Stimulated activated CD8-positive, alpha-beta memory T cell treated with anti-CD3 and anti-CD28 coated beads, Interleukin-4, amount 100 ng/mL, for 48 hours (primary cell): ENCODE measurements at places on chromosomes 11 and 22.

DNA sequence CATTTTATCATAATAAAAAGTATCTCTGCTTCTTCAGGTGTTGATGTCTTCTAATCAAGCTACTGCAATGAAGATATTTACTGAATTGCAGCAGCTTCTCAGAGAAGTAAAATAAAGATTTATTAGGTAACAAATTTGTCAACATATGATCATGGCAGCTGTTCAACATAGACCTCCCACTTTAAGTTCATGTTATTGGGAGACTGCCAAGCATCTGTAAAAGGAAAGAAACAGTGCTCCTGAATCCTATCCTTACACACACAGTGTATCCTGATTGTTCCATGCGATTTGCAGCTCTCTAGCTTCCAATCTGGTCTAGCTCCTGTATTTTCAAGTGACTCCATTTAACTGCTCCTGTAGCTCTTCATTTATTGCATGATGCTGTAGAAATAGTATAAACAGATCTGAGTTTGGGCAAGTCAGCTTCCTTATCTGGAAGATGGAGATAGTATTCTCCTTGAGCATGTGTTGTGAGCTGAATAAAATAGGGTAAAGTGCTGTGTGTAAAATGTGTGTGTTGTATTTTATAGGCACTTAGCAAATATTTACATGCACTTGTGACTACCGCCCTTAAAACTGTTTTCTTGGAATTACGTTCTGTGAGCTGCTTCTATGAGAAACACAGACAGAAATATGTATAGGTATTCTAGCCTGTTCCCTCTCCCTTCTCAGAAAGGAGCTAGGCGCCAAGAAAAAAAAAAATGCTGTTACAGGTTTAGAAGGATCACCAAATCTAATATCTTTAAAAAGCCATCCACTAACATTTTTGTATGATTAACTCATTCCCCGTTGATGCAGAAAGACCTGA, 290.6 kb downstream of the JRKL start:
- DNase-seq: no peak

- DNase-seq: no peak
These were observed 36.4 kb downstream of the KCNJ4 start for GRCh38 chr22:38418589-38418988.

- no peak for DNase-seq
These were observed 724.8 kb upstream of the LUZP2 start for GRCh38 chr11:23772081-23772480.

DNA sequence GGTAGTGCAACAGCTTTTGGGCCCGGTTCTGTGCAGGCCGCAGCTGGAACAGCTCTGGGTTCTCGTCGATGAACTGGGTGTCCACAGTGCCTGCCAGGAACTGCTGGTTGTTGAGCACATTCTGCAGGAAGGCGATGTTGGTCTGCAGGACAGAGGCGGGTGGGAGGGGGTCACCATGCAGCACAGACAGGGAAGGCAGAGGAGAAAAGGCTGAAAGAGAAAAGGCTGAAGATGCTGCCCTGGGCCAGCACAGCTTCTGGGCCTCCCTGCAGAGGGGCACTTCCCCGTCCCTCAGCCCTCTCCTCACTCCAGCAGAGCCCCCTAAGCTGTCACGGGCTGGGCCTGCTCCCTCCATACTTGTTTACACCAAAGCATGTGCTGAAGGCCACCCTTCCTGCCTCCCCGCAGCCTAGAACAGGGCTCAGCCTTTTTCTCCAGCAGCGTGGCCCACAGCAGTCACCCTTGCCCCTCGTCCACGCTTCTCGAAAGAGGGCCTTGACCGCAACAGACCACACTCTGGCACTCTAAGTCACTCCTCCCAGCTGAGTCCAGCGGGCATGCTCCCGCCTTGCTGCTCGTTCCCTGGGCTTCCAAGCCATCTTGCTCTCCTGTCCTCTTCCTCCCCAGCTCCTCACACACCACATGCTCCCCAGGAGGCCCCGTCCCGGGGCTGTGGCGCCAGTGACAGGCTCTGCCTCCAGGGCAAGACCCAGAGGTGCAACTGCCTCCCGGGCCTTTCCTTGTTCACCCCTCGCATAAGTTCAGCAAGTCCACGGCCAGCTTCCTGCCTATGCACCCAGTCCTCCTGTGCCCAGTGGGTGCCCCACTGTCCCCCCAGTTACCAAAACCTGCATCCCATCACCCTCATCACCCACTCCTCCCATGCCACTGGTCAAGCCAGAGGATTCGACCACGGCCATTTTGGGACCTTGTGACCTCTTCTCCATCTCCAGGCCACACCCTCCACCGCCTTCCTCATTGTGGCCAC, 3.3 kb upstream of the LRFN4 start:
- DNase-seq: no peak

GRCh38 chr11:66315921-66316811, 678 bp downstream of the CD248 start:
- peak; percentile 57 for DNase-seq

GRCh38 chr22:19204640-19205039, 26.1 kb upstream of the SLC25A1 start:
- DNase-seq: no peak

DNA sequence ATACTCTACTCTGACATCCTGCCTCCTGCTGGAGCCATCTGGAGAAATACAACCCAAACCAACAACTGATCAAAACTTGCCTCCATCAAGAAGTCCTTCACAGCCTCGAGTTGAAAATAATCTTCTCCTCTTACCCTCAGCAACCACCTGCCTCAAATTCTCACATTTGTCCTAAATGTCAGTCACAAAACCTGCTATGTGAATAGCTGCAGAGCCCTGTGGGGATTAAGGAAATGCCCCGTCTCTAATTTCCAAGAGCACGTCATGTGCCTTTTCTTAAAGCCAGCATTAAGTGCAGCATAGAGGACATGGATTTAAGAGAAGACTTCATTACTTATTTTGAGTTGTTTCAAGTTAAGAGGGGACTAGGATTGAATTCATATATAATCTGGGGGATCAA, 105.9 kb downstream of the TRPC6 start:
- no peak for DNase-seq

- no peak for DNase-seq
These were observed 41.9 kb downstream of the BCR start for GRCh38 chr22:23222033-23222792.

- no peak for DNase-seq
These were observed 40.3 kb upstream of the A4GALT start for GRCh38 chr22:42760806-42761565.

DNA sequence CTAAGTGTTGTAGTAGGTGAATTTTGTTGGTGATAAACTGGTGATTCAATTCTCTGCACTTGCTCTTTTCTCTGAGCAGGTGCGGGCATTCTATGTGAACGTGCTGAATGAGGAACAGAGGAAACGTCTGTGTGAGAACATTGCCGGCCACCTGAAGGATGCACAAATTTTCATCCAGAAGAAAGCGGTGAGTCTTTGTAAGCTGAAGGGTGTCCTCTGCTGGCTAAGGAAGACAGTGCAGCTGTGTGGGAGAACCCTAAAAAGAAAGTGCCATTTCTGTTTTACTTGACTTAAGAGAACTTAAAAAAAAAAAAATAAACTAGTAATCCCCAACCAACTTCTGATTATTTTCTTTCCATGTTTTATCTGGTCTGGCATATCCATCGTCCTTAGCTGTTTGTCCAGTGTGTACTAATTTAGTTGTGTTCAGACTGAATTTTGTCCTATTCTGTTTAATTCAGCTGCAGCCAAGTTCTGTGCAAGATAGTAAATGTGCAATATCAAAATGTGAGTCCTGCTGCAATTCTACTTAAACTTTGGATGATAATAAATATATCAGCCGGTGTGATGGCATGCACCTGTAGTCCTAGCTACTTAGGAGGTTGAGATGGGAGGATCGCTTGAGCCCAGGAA, 29.6 kb downstream of the CAT start:
- DNase-seq: peak; percentile 53

DNA sequence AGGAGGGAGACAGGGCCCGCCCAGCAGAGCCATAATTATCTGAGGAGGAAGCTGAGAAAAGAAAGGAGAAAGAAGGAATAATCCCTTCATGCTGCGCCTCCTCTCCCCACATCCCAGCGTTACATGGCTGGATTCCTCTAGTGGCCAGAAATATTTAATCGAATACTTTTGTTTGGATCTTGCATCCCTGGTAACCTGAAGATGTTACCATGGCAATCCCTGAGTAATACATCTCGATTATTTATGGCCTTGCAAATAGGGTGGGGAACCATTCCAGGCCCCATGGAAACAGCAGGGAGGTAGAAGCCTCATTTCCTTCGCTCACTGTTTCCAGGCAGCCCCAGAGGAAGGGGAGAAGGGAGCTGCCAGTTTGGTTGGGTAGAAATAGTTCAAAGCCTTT, 357.7 kb downstream of the BUD13 start:
- no peak for DNase-seq

DNA sequence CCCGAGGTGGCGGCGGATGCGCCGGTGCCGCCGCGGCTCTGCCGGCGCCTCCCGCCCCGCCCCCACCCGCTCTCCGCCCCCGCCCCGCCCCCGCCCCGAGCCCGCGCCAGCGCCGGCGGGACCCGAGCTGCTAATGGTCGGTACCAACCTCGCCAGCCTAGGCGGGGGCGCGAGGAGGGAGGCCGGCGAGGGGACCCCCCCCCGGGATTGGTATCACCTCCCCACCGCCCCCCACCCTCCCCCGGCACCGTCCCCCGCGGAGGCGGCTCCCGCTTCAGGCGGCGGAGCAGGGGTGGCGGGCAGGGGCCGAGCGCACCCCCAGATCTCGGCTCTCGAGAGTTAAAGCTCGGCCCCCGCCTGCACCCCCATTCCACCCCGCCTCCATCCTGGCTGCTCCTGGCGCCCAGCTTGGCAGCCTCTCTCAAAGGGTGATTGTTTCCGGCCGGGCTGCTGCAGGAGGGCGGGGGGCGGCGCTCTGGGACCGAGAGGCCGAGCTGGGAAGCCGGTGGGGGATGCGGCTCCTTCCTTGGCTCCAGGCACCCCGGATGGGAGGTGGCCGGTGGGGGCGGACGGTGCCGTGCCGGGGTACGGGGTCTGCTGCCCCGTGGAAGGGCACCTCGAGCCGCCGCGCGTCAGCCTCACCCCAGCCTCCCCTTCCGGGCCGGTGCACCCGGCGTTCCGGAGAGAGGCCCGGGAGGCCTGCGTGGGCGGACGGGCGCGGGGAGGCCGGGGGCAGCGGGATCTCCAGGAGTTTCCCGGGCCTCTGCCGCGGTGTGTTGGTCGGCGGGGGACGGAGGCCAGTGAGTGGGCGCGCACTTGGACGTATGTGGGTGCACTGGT, at the start of gene B3GAT1:
B3GAT1 (minus strand) TSS at position 40 of the 840 bp plus-strand sequence. CDS start 24,583 bp downstream, outside the sequence.
- peak; percentile 33 for DNase-seq

GRCh38 chr11:8229299-8230177, 34.1 kb downstream of the LMO1 start:
- no peak for DNase-seq

- DNase-seq: no peak
These were observed 4.7 kb downstream of the LRRC10B start for GRCh38 chr11:61513143-61513765.

DNA sequence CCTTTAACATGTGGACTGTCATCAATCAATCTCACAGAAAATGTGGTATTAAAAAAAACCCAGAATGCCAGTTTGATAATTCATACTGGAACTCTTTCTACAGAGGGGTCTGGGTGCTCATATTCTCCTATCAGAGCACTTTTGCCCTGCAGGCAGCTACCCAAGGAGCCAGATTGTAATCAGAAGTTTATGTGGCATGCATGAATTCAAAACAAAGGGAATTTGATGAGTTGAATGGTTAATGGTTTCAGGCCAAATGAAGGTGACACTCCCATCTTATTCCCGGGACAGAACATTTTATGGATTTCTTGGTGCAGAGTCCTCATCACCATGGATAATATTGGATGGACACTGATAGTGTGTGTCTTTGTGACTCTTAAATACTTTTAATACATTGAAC, 38.4 kb upstream of the CLPB start:
- no peak for DNase-seq

DNA sequence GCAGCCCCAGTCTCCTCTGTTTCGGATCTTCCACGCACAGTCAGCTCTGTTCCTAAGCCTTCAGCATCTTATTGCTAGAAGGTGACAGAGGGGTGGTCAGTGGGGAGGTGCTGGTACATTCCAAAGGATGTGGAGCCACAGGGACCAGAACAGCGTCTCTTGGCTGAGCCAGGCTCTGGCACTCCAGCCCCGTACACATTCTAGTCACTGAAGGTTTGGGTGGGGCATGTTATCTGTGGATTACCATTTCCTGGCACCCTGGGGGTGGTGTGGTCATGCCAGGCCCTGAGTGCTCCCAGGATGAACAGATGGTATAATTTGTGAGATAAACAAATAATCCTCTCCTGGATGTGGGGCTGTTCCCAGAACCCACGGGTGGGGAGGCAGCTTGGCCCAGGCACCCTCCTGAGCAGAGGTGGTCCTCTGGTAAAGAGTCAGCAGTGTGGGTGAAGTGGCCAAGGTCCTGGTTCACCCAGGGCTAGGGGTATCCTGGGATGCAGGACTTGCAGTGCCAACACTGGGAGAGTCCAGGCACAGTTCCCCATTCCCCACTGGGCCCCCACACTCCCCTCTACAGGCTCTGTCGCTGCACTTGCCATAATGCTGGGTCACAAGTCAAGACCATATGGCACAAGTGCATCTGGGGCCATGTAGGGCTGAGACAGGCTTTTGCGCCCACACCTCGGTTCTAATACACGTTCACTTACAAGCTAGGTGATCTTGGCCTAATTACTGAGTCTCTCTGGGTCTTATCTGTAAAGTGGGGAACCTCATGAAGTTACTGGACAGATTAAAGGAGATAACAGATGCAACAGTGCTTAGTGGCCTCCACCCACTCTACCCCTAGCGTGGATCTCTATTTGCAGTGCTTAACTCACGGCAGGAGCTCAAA, 33.0 kb downstream of the DKK3 start:
- no peak for DNase-seq

DNA sequence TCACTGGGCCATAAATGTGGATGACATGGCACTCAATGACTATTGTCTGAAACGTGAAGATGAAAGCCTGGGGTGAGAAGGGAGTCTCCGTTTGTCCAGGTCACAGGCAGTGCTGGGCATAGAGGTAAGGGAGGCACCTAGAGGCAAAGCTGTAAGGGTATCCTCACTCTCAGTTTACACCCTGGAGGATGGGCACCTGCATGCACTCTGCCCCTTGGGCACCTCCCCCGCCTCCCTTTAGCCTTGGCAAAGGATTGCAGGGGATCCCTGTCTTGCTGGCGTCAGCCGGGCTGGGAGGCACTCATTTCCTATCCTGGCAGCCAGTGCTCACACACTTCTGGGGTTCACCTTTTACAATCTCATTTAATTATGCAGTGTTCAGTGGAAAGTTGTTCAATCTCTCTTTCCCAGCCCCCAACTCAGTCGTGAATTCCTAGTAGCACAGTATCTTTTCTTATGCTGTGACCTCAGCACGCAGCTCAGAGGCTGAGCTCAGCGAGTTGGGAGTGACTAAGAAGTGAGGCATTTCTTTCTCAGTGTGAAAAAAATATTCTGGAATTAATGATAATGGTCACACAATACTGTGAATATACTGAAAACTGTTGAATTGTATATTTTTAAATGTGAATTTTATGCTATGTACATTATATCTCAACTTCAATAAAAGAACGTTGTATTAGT, 866.6 kb downstream of the BRD1 start:
- DNase-seq: peak; percentile 6

GRCh38 chr11:117509543-117509942, 181.9 kb downstream of the CEP164 start:
- DNase-seq: no peak
